NCI-H82 (cell line): ENCODE measurements at places on chromosomes 3 and 15.

DNA sequence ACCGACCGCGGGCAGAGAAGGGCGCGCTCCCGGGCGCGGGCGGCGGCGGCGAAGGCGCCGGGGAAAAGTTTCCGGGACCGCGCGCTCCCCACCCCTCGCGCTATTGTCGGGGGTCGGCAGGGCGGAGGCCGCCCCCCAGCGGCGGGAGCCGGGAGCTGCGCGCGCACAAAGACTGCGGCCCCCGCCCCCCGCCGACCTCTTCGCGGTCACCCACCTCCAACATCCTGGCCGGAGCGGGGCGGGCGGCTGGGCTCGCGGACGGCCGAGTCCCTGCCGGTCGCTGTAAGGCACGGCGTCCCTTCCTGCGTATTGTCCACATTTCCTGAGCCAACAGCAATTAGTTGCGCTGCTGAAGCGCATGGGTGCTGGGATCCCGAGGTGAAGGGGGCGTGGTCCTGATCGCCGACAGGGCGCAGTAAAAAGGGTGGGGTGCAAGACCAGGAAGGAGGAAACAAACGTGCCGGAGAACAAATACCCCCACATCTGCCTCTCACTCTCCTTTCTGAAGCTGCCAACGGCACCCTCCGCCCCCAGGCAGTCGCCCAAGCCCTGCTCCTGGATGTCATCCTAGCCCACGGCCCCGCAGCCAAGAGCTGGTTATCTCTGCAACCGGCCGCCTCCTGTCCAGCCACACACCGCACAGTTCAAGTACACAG lies at the start of gene TMEM44:
Gene TMEM44, minus strand, starts transcription at position 71 of the 656 bp plus-strand sequence. CDS start 204 bp downstream, outside the sequence.
- DNase-seq: peak; percentile 91

- no peak for DNase-seq
Observed at GRCh38 chr3:3082234-3082924, 27.8 kb downstream of the IL5RA start.

DNA sequence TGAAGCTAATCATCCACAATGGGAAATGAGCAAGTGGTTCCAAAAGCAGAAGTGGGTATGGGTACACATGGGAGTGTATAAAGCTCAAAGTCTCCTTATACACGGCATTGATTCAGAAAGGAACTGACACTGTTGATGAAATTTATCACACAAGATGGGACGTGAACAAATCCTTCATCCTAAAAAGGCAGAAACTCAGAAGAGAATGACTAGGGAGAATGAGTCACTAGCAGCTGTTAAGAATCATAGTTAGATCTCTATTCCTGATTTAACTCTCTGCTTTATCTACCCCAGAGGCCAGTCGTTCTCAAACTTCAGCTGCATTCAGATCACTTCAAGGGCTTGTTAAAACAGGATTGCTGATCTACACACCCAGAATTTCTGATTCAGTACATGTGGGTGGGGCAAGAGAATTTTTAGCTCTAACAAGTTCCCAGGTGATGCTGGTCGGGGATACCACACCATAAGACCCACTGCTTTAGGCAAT lies 97.7 kb upstream of the PHLDB2 start:
- DNase-seq: no peak

DNA sequence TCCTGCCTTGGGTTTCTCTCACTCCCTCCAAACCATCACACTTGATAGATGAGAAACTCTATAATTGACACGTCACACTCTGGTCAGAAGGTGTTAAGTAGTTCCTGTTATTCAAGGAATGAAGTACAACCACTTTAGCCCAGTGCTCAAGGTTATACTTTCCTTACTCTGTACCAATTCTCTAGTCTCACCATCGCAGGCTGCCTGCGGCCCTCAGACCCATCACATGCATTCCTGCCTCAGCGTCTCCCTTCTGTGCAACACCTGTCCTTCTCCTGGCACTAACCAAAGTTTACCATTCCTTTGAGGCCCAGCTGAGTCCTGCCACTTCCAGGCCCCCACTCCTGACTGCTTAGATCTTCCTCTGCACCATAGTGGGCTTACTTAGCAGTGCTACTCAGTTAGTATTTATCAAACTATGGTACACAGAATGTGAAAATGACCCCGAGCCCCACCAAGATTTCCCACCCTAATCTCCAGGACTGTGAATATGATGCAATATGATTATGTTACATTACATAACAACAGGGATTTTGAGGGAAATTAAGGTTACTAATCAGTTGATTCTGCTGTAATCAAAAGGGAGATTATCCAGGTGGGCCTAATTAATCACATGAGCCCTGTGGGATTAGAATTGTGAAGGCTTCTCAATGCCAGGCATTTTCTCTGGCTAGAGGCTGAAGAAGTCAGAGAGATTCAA lies 36.2 kb downstream of the SPINK8 start:
- DNase-seq: peak; percentile 13

GRCh38 chr15:70477750-70478250 lies 285.6 kb downstream of the UACA start:
- DNase-seq: no peak

DNA sequence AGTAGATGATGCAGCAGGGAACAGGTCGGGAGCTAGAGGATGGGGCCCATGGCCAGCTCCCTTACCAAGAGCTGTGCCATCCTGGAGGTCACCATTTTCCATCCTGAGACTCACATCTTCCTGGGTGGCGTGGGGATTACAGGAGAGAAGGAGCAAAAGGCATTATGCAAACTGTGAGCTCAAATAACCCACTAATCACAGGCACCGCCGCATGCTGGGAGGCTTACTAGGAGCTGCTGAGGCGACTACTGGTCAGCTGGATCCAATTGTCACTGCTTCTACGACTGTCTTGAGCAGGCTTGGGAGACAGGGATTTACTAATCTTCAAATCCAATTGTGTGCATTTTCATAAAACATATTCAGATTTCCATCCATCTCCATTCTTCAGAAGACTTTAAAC lies 12.5 kb upstream of the KBTBD12 start:
- DNase-seq: peak; percentile 87

- DNase-seq: no peak
Observed at GRCh38 chr3:141271279-141272030, 39.8 kb downstream of the PXYLP1 start.

- no peak for DNase-seq
Observed at GRCh38 chr3:98733812-98734281, 29.3 kb upstream of the ST3GAL6 start.

DNA sequence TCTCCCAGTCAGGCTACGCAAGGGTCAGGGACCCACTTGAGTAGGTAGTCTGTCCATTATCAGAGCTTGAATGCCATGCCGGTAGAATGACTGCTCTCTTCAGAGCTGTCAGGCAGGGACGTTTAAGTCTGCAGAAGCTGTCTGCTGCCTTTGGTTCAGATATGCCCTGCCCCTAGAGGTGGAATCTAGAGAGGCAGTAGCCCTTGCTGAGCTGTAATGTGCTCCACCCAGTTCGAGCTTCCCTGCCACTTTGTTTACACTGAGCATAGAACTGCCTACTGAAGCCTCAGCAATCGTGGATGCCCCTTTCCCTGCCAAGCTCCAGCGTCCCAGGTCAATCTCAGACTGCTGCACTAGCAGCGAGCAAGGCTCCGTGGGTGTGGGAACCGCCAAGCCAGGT lies 57.5 kb upstream of the SETMAR start:
- DNase-seq: no peak

- no peak for DNase-seq
Observed at GRCh38 chr3:167497903-167498302, 24.1 kb upstream of the SERPINI2 start.

DNA sequence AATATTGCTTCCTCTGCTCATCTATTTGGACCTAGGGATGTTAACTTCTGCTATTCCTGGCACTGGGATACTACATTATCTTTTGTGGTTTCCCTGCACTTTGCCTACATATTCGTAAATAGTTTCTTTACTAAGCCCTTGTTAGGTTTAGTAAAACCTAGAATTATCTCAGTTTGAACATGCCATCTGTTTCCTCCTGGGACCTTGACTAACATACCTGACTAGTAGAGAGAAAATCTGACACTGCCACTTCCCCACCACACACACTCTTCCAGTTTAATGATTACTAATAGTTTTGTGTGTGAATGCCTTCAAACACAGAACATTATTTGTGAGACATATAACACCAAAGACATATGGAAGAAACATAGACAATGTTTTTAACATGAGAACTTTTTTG lies 28.2 kb upstream of the SOX2 start:
- no peak for DNase-seq

- DNase-seq: no peak
Observed at GRCh38 chr3:37963016-37963415, 27.6 kb upstream of the VILL start.

DNA sequence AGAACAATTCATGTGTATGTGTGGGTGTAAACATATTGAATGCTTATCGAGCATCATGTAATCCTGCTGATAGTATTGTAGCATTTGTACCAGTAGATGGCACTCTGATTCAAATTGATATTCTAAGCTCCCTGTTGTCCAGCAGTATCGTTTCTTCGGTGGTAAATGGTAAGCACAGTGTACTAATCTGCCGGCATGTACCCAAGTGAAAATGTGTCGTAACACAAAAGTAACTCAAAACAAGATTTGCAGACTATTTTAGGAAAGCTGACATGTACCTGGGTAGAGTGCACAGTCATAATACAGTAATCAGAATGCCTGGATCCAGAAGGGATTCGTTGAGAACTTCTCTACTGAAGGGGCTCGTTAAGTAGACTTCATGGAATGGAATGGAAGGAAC lies 31.7 kb upstream of the MNS1 start:
- peak; percentile 88 for DNase-seq

DNA sequence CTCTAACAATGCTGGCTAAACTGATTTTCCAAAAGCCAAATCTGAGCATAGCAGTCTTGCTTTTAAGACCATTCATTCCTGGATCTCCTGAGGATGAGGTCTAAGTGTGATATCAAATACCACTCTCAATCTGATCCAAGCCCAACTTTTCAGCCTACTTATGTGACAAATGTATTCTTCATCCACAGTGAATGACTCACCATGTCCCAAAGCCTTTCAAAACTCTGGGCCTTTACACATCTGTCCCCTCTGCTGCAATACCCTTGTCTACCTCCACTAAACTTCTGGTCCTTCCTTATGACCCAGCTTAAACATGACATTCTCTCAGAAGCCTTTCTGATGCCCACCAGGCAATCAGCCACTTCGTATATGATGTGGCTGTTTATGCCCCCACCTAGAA lies 4.6 kb downstream of the ANAPC13 start:
- no peak for DNase-seq

DNA sequence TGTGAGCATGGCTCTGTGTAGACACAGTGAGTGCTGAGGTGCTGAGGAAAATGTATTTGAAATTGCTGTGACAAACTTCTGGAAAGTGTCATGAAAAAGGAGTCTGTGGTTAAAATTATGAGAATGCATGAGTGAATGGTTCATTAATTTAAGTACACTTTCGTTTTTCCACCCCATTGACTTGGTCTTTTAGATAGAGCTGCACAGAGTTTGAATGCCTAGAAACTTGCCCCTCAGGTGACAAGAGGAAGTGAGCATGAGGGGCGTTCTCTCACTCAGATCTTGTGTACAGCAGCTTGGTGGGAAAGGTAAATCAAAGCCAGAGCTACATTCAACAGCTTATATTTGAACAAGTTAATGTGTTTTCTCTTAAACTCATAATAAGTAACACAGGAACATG lies 296.8 kb downstream of the WDR72 start:
- no peak for DNase-seq

GRCh38 chr3:21551019-21551418 lies 200.0 kb downstream of the ZNF385D start:
- no peak for DNase-seq

GRCh38 chr15:35321926-35322325 lies 224.0 kb downstream of the DPH6 start:
- no peak for DNase-seq

GRCh38 chr3:28295898-28296490 lies 52.5 kb upstream of the ZCWPW2 start:
- no peak for DNase-seq

GRCh38 chr15:79311901-79312553 lies 1.1 kb downstream of the TMED3 start:
- DNase-seq: peak; percentile 43

DNA sequence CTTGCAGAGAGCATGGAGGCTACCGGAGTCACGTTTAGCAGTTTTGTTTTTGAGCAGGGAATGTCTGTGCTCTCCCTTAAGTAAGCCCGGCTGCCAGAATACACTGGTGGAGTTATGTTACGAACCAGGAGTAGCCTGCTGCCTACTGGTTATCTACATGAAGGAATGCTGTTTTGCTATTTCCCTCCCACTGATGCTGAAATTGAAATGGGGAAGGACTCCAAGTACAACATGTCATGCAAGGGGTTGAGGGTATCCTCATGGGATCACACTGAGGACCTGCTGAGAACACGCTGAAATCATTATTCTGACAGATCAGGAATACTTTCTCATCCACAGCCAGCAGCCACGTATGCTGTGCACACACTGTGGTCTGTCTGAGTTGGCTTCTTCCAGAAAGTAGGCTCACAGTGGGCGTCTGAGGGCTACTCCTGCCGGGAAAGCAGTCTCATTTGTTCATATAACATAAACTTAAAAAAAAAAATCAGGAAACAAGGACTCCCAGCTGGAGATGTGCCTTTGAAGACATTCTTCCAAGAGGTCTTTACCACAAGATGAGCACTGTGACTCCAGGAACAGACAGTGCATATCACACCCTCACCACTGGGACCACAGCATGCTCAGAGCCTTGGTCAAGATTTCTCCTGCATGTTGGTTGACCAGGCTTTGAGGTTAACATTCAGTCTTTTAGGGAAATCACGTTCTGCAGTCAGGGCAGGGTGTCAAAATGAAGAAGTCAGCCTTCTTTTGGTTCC lies 300.4 kb upstream of the RASGRP1 start:
- no peak for DNase-seq

- no peak for DNase-seq
Observed at GRCh38 chr3:172279191-172279640, 169.0 kb downstream of the GHSR start.

DNA sequence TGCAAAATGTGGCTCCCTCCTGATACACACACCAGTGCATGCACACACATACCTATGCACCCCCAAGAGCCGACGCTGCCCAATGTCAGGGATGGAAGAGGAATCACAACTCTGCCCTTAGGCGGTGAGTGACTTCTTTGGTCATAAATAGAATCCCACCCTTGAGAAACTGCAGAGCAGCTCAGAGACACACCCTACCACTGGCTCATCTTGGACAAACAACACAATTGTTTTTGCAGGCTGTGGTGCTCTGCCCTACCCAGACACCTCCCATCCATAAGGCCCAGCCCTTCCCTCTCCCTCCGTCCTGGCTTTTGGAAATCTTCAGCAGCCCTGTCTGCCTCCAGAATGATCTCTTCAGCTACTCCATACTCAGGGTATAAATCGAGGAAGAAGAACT lies 73.8 kb upstream of the HRH1 start:
- no peak for DNase-seq

DNA sequence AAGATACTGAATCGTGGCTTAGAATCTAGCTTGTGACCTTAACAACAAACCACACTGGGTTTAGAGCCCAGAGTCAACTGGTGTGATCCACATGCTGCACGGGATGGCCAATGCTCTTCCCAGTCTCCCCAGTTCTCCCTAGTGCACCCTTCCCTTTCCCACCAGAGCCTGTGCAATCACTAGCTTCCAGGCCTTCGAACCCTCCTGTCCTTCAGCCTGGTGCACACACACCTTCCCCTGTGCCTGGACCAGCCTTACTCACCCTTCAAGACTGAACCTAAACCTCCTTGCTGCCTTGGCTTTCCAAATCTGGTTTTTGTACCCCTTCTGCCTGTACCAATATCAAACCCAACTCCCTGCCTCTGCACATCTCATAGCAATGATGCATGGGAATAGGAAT lies 43.8 kb downstream of the WNT5A start:
- no peak for DNase-seq
